Amygdala (tissue), 56 donors: ENCODE measurements at places on chromosomes 1 and 21.

DNA sequence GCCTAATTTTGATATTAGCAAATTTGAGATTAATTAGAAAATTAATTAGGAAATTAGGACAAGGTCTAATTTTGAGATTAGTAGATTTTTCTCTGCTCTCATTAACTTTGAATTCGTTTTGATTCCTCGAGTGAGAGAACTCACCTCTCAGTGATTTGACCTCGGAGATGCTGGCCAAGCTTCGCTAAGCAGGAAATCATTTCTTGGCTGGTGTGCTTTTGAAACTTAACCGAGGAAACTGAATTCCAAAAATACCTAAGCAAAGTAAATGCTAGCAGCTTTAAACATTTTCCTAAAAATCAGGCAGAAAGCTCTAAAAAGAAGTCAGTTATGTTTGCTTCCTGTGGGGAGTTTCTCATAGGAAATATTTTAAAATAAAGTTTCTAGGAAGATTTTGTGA is 34.9 kb downstream of the CDC14A start:
- DNase-seq = no peak

DNA sequence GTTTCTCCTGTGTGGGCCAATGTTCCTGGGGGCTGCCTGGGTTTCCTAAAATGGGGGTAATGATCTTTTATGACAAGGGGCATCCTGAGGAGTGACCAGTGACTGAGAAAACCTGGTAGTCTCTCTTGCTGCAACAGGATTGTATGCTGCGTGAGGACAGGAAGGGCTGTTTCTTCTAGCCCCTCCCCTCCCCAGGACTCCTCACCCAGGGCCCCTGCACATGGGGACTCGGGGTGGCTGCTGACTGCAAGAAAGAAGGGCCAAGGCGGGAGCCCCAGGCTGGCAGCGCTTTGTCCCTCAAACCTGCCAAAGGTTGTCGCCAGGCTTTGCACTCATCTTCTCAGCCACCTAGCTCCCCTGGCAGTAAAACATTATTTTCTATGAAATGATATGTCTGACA is 442.4 kb downstream of the CAMTA1 start:
- DNase-seq = no peak

DNA sequence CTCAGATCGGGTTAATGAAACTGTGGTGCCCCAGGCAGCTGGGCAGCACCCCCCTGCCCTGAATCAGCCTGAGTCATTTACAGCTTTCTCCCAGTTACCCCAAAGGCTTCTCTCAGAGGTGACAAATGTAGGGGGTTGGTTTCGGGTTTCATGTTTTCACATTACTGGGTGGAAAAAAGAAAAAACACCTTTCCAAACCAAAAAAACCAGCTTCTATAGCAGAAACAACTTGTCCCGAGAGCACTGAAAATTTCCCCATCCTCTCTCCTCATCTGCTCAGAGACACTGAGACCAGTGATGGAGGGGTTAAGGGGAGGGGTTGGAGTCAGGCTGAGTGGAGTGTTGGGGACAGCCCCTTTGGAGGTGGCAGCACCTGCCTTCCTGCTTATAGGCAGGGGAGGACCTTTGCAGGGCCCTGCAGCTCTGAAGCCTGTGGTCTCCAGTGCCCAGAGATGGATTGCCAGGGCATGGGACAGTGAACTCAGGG is 15.6 kb downstream of the UTP11 start:
- DNase-seq = no peak

GRCh38 chr1:236741753-236742152 is 53.3 kb upstream of the MTR start:
- no peak for DNase-seq

GRCh38 chr1:246214708-246215509 is 292.2 kb downstream of the SMYD3 start:
- no peak for DNase-seq

- no peak for DNase-seq
Observed at GRCh38 chr21:38139380-38140168, 117.2 kb upstream of the KCNJ15 start.

DNA sequence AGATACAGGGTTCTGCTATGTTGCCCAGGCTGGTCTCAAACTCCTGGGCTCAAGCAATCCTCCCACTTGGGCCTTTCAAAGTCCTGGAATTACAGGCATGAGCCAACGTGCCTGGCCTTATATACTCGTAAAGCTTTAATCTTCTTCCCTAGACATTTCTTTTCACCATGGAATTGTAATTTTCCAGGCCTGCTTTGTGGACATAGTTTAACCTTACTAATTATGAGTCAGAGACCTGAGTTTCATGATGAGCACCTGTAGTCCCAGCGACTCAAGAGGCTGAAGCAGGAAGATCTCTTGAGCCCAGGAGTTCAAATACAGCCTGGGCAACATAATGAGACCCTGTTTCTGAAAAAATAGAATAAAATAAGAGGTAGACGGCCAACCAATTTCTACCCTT is 12.3 kb downstream of the PATJ start:
- no peak for DNase-seq

DNA sequence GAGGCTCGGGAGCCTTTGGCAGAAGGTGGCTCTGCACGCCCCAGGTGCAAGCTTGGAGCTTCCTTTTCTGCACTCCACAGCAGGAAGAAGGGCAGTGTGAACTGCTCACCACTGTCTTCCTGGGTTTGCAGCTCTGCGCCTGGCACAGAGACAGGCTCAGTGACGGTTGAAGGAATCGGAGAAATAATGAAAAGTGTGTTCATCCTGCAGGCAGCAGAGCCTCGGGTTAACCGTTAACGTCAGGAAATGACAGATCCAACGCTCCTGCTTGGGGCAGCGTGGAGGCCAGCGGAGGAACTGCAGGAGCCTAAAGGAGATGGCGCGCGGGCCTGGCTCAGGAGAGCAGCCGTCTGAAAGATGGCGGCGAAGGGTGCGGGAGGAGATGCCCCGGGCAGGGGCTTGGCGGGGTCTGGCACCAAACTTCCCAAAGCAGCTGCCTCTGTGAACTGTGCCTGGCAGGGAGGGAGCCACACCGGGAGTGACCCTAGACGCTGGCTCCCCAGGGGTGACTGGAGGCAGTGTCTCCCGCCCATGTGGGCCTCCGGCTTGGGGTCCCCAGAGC is 10.9 kb upstream of the SAMD11 start:
- DNase-seq = no peak

- no peak for DNase-seq
Observed at GRCh38 chr1:22259551-22260282, 116.8 kb upstream of the WNT4 start.

DNA sequence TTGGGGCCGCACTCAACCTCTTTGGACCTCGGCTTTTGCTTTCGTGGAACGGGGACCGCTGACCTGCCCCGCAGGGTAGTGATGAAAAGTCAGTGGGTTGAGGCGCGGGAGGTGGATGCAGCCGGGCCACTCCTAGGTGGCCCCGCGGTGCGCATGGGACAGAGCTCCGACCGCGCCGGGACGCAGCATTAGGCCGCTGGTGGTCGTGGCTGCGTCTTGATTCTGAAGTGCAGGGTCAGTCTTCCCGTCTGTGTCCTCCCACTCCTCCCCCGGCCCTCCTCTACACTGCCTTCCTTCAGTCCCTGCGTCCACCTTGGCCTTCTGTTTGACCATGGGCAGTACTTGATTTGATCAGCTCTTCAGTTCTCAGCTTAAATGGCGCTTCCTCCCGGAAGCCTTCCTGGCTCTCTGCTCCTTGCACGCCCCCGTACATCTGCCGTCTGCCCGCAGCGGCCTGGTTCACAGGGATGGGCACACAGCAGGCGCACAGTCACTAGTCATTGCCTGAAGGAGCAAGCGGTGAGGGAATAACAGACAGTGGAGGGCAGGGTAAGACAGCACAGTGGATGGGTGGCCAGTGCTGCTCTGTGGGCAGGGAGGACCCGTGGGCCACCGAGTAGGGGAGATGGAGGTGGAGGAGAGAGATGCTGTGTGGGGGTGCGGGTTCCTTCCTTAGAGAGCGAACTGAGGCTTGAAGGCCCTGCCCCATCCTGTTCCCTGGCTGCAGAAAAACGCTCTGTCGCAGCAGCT is 633 bp downstream of the THEMIS2 start:
- DNase-seq = no peak

GRCh38 chr1:19353596-19353995 is 41.5 kb downstream of the SLC66A1 start:
- no peak for DNase-seq

DNA sequence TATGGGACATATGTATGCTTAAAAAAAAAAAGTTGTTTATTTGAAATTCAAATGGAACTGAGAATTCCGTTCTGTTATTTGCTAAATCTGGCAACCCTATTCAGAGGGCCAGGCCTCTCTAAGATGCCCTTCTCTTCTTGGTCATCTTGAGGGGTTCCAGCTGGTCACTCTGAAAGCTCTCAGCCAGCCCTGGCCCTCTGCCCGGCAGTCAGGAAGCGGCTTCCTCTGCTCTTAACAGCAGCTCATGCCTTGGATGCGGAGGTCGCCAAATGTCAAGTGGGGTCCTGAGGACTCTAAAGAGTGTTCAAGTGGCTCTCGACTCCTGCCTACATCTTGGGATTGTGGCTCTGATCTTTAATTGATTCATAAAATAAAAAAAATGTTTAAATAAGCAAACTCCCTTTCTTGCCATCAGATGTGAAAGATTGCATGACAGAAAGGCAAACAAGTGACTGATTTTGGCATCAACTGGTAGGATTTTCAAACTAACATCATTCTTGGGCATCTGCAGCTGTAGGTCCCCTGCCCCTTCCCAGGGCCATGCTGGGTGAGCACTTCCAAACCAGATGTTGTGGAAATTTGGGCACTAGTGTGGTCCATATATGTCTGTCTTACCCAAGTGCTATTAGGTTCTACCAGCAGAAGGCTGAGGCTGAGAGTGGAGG is 130.8 kb downstream of the PRDM2 start:
- DNase-seq = no peak

DNA sequence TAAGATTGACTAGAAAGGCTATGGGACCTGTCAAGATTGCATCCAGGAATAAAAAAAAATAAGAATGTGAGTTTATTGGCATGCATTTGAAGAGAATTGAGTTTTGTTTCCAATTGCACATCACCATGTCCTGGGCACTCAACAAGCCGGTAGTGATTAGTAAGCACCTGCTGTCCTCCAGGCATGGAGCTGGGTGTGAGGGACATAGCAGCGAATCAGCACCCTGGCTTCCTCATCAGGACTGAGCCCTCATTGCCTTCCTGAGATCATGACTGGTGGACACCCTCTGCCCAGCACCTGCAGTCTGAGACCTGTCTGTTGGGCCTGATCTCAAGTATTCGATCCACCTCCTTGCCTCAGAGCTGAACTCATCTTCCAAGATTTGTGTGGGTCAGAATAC is 26.8 kb downstream of the S100A6 start:
- DNase-seq = no peak

- DNase-seq = no peak
Observed at GRCh38 chr1:20964540-20965484, 177.7 kb upstream of the HP1BP3 start.

- DNase-seq = no peak
Observed at GRCh38 chr1:25425098-25426085, 4.8 kb upstream of the RHCE start.

GRCh38 chr1:154809436-154810413 is 60.4 kb downstream of the KCNN3 start:
- no peak for DNase-seq

GRCh38 chr1:11340233-11340632 is 67.2 kb downstream of the UBIAD1 start:
- DNase-seq = no peak

DNA sequence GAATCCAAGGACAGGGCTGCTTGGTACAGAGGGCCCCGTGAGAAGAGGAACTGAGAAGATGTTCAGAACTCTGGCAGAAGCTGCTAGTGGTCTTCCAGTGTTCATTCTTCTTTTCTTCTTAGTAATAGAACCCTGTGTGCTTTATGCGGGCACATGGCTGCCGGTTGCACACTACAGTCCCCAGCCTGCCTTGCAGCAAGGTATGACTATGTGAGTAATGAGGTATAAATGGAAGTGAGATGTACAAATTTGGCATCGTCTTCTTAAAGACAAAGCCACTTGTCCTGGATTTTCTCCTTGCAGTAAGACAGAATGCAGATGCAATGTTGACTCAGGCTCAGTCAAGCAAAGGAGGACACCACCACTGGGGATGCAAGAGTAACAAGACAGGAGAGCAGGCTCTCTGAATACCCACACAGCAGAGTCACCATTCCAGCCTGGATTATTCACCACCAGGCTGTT is 15.0 kb upstream of the ATP1B1 start:
- DNase-seq = peak; percentile 43

DNA sequence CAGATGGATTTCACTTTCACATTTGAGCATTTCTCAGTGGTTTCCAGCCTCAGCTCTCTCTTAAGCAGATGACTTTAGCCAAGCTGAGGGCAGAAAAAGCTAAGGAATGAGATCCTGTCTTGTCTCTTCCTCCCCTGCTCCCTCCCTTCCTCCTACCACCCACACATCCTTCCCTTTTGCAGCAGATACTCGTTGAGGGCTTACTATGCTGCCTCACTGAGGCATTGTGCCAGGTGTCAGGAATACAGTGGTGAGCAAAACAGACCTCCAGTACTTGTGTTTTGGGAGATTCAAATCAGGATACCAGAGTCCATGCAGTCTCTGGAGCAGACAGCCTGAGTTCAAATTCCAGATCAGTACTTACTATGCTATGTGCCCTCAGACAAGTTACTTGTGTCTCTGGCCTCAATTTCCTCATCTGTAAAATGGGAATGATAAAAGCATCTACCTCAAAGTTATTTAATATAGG is 43.2 kb downstream of the KIF26B start:
- no peak for DNase-seq

DNA sequence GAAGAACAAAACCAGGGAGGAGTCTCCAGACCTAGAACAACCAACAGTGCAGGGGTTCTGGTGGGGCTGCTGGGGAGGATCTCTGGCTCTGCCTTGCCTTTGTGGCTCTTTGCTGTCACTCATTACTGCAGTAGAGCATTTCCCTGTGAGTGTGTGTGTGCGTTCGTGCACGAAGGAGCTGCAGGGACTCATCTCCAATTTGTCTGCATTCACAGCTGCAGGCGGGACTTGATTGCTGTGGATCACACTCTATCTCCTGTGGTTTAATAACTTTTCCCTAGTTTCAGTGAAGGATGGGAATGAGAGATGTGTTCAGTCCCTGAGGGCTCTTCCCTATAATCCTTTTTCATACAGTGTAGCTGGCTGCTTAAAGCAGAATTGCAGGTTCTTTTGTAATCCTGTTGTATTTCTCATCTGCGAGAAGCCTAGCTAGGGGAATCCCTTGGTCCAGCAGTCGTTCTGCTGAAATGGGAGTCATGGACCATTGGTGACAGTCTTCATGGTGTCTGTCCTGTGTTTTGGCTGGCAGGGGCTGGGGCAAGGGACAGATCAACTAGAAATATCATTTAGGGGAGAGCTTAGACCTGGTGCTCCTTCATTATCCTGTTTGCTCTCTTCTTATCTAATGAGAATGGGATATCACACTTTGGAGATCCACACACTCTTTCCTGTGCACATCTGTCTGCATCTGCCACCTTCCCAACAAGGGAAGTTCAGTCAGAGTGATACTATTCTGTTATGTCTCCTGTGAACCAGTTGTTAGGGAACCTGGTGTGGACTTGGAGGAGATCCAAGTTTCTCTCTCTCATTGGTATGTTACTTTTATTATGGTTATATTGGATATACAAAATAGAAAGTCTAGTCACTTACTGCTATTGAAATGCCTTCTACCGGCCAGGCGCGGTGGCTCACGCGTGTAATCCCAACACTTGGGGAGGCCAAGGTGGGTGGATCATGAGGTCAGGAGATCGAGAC is 3.0 kb downstream of the PCP4L1 start:
- no peak for DNase-seq
